ENCODE measurements at places on chromosomes 3 and 15. TPM values are rescaled to one million over a fixed set of nuclear protein-coding genes. Genes with fewer than 3 reads are reported as not detected.

ACSBG1 gene
- total RNA-seq, result under 0.01 TPM

SERINC4 gene
- total RNA-seq, result not detected

DNA sequence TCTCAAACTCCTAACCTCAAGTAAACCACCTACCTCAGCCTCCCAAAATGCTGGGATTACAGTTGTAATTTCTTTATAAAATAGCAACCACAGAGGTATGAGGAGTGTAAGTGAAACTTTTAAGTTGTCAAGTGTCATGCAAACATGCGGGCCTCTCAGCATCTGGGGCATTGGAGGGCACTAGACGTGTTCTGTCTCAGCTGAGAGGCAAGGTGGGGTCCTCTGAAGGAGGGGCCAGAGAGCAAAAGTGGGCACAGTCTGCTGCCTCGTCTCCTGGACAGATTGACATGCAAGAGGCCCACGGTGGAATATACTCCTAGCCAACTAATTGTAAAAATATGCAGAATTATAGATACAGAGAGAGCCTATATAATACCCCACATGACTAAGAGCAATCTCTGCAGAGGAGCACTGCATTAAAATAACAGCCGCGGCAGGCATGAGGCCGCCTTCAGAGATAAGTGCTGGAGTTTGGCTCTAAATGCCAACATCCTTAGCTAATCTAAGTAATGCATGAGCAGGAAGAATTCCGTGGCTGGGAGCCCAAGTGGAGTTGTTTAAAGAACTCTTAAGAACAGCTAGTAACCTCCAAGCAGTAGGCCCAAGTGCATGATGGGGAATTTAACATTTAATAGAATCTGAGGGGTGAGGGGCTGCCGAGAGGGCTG, 87.8 kb upstream of the RNU6-1 start:
- DNase-seq, result no peak

DNA sequence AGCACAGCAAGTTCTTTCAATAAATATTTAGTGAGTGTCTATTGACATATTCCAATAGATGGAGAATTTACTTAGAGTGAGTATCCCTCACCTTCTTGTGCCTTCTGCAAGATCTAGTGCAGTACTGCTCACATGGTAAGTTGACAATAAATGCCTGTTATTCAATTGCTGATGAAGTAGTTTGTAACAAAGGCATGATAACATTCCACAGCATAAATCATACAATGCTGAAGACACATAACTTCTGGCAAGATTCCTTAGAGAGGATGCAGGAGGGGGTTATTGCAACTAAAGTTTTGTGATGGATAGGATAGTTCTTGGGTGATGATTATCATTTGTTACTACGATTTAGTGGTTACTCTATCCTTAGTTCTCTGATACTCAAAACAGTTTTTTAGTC, 112.2 kb upstream of the RBMS3 start:
- DNase-seq, result no peak

ALDH1L1 gene
- total RNA-seq, result not detected

DNA sequence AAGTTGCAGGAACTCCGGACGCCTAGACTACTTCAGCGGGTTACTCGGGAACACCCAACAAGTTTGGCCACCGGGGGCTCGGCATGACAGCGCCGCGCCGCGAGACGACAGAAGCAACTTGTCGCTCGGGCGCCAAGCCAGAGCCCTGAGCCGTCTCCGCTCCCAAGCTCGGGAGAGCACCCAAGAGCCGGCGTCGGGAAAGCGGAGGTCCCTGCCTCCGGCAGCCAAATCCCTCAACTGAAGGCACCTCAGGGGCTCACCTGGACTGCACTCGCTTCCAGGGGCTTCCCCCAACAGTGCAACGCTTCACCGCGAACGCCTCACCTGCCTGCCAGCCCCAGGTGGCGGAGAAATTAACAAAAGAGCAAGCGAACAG, 640 bp downstream of the MB21D2 start:
- DNase-seq, result no peak

DNA sequence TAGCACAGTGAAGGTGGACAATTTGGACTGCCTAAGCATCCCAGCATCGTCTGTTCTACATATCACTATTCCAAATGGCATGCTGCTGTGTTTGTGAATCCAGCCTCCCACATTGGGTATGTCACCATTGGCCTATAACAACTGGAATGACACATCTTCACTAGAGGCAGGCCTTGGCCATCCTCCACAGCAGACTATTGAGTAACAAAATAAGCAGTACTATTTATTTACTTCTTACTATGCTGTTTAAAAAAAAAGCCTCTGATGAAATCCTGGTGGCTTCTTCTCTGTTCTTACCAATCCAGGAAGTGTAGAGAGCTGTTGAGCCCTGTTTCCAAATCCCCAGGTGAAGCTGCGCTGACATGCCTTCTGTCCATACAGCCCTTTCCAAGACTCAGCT, 30.6 kb upstream of the CERS3 start:
- peak; percentile 3 for DNase-seq

- no peak for DNase-seq
Measured at GRCh38 chr3:82509951-82510603, 748.6 kb upstream of the GBE1 start.

HRH1 gene
- 8.7 TPM for total RNA-seq

CPEB1 gene
- total RNA-seq, result 6.0 TPM

DNA sequence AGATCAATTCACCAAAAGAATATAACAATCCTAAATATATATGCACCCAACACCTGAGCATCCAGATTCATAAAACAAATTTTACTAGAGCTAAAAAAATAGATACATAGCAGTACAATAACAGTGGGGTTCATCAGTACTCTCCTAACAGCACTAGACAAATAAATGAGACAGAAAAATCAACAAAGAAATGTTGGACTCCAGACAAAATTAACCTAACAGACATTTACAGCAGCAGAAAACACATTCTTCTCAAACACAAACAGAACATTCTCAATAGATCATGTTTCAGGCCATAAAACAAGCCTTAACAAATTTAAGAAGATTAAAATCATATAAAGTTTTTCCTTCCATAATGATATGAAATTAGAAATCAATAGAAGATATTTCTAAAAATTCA, 124.8 kb upstream of the NECTIN3 start:
- no peak for DNase-seq

- no peak for DNase-seq
Measured at GRCh38 chr3:126985132-126985985, 2.4 kb downstream of the PLXNA1 start.

DNA sequence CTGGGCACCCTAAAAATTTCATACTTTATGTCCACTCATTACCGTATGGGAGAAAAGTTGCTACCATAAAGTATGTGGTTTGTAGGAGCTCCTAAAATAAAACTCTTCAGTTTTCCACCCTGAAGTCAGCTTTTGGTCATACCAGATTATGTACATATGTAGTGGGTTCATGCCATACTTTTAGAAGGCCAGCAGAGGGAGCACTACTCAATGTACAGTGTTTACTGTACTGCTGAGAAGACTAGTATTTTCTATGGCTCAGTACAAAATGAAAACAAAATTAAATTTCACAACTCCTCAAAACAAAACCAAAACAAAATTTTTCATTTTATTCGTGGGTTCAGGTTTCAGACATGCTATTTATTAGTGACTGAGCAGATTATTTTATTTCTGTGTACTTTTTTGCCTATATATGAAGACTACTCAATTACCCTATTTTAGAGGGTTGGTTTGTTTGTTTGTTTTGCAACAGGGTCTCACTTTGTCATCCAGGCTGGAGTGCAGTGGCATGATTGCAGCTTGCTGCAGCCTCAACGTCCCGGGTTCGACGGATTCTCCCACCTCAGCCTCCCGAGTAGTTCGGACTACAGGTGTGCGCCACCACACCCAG, 24.3 kb downstream of the NXPE3 start:
- DNase-seq, result peak; percentile 76

TMEM44 gene
- total RNA-seq, result 35.6 TPM

KLHL40 gene
- total RNA-seq, result not detected

- DNase-seq, result no peak
Measured at GRCh38 chr3:6518709-6519345, 342.1 kb upstream of the GRM7 start.

- DNase-seq, result peak; percentile 73
Measured at GRCh38 chr15:28977377-28978010, 91.7 kb downstream of the APBA2 start.

GRCh38 chr3:44019736-44020135, 221.9 kb upstream of the TOPAZ1 start:
- peak; percentile 57 for DNase-seq

DNA sequence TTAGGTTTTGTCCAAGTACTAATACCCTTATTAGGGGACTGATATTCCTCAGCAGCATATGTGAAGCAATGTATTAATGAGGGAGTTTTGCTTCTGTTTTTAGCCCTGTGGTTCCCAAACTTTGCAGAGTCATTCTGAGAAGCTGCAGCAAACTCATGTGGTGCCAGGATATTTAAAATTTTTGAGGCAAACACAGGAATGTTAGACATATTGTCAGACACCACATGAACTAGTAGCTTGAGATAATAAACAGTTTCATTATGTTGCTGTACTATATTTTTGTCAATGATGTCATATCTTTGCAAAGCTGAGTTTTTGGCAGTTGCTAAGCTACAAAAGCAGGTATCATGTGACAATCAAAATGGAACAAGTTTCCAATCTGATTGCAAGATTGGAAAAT, 36.6 kb downstream of the ATP6V1A start:
- DNase-seq, result peak; percentile 92

DNA sequence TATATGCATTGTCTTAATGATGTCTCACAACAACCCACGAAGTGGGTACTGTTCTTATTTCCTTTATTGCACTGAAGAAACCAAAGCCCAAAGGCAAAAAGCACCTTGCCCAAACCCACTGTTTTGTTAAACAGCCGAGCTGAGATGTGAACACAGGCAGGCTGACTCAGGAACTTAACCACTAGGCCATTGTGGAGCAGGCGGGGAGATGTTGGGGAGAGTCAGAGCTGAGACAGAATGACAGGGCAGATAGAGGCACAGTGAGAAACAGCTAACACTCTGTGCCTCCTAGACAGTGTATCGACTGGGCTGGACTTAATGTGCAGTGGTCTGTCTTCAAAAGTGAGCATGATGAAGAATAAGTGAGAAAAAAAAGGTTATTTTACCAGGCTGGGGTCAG, 56.5 kb downstream of the RPLP1 start:
- no peak for DNase-seq

DNA sequence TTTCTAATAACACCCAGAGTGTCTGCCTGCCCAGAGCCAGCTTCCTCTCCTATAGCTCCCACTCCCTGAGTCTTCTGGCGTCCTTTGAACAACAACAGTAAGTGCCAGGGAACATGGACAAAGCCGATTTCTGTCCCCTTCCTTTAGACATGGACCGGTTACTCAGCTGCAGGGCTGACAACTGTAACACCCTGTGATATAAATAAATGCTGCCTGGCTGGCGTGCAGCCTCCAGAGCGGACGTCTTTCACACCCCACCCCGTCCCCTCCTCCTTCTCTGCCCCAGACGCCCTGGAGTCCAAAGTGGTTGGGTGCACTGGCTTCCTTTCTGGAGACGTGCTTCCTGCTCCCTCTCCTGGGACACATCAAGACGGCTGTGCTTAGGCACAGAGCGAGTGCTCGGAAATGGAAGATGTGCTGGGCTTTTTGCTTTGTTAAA, 281.9 kb upstream of the LRRFIP2 start:
- DNase-seq, result peak; percentile 20

CACNA2D2 gene
- total RNA-seq, result not detected

DNA sequence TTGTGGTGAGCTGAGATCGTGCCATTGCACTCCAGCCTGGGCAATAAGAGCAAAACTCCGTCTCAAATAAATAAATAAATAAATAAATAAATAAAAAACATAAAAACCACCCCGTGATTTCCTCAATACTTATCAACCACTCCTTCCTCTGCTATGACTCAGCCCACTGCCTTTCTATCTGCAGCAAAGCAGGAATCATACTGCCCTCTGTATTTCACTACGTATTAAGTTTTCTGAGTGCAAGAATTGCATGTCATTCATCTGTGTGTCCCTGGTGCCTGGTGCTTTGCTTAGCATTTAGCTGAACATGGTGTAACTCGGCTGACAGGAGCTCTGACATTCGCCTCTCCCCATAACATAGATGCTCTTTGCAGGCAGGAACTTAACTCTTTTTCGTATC, 7.1 kb downstream of the LSG1 start:
- no peak for DNase-seq

GRCh38 chr15:52546031-52546751, 17.5 kb upstream of the MYO5A start:
- DNase-seq, result no peak

DNA sequence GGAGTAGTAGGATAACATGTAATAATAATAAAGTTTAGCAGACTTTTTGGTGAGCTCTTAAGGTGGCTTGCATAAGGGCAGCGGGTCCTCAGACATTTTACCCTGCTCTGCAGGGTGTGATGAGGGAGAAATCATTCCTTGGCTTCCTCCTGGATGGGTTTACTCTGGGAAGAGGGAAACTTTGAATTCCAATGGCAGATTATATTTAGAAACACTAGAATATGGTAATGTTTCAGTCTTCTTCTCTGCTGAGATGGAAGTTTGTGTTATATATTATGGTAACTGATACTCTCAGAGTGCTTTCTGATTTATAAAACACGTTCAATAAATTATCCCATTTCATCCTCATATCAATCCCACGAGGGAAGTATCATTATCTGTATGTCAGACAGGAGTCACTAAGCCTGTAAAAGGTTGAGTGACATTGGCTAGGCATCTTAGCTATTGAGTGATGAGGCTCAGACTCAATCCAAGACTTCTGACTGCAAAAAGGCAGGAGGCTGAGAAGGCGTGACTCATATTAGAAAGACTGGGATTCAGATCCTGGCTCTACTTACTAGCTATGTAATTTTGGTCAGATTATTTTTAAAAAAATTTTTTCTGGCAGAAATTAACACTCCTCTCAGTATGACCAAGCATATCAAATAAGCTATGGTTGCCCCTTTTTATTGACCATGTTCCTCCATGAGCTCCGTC, 19.3 kb downstream of the PDIA5 start:
- DNase-seq, result no peak

PXYLP1 gene
- total RNA-seq, result 3.7 TPM

- DNase-seq, result no peak
Measured at GRCh38 chr3:100102757-100103156, 11.5 kb downstream of the FILIP1L start.

DNA sequence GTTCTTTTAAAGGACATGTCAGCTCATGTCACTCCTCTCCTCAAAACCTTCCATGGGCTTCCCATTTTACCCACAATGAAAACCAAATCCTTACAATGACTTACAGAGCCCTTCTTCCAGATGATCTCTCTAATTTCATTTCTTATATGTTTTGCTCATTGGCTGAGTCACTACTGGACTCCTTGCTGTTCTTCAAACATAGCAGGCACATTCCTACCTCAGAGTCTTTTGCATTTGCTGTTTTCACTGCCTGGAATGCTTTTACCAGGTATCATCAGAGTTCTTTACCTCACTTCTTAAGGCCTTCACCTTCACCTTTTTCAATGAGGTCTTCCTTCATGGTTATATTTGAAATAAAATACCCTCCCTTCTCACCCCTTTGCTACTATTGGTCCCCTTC, 57.3 kb downstream of the NECTIN3 start:
- DNase-seq, result no peak

- no peak for DNase-seq
Measured at GRCh38 chr3:134810850-134811249, 15.8 kb downstream of the EPHB1 start.

- DNase-seq, result no peak
Measured at GRCh38 chr3:713006-713621, 379.7 kb upstream of the CNTN6 start.
